ENCODE measurements at places on chromosomes 1 and 21.

- no peak for DNase-seq
These were observed 71.7 kb downstream of the APP start for GRCh38 chr21:26098772-26099397.

DNA sequence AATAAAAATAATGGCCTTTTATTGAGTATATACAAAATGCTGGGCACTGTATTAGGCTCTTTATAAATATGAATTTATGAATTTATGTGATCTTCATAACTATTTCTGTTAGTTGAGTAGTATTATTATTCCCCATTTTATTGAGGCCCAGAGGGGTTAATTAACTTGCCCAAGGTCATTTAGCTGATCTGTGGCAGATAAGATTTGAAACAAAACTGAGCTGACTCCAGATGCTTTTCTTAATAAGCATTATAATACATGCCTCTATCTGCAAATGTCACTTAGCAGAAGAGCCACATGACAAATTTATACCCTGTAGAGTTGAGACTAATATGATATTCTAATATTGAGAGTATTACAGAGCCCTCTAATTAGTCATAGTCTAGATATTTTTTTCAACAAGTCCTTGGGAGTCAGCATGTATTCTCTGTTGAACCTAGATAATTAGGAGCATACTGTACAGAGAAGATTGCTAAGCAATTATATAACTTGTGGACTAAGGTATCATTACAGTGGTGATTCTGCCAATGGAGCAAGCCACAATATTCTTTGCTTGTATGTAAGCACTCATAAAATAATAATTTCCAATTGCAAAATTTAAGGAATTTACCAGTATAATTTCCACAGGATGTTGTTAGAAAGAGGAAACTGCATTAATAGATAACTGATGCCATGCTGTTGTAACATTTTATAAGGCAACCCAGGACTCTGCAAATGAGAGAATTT is 112.0 kb downstream of the LRRC40 start:
- no peak for DNase-seq

- DNase-seq, result no peak
These were observed 41.0 kb upstream of the CD5L start for GRCh38 chr1:157882580-157882979.

- no peak for DNase-seq
These were observed 15.0 kb upstream of the LEMD1 start for GRCh38 chr1:205436776-205437410.

DNA sequence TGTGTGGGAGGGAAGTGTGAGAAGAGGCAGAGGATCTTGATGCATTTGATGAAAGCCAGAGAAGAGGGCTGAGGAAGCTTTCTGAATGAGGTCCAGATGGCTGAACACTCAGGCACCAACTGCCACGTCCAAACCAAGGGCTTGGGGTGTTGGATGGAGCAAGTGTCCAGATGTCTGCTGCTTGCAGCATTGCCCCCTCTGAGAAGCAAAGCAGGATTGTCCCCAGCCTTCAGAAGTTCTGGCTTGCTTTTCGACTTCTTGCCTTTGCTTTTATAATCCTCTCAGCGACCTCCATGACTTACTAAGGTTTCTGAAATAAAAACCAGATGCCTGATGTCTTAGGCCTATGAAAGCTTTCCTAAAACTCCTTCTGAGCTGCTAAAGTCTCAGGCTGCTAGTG is 182.5 kb downstream of the HUNK start:
- DNase-seq, result no peak

GRCh38 chr1:46410156-46411009 is 16.3 kb downstream of the FAAH start:
- no peak for DNase-seq

GRCh38 chr21:17679002-17679600 is 66.4 kb upstream of the BTG3 start:
- no peak for DNase-seq

DNA sequence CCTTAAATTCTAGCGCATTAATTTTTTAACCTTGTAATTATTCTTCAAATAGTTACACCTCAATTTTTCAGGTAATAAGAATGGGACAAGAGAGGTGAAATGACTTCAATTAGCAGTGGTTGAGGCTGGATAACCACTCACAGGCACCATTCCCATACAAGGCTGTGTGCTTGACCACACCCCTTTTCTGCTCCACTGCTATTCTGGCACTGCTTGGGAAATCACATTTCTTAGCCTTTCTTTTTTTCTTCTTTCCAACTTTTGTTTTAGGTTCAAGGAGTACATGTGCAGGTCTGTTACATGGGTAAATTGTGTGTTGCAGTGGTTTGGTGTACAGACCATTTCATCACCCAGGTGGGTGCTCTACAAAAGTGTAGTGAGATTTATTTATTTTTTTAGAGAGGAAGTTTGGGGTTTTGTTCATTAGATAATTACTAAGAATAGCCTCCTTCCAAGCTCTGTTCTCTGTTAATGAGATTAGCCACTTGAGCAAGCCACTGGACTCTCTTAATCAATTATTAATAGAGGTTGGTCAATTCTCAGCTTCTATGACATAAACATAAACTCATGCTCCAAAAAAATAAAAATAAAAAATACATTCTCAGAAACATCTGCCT is 14.4 kb downstream of the ILDR2 start:
- DNase-seq, result no peak

- no peak for DNase-seq
These were observed 43.2 kb downstream of the KIF26B start for GRCh38 chr1:245197911-245198379.

DNA sequence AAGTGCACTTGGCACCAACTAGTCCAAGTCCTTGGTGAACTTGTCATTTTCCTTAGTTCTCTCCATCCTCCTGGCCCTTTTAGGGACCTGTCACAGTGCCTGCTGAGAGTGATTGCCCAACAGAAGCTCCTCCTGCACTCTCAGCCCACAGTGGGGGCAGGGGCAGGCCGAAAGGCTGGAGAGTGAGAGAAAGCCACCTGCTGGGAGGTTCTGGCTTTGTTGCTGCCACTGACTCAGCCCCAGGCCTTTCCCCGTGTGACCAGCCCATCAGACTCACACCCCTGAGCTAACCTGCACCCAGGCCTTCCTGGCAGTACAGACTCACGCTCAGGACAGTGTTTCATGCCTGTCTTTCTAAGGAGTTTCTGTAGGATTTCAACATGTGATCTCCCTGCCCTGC is 17.1 kb upstream of the PROK1 start:
- DNase-seq, result no peak

Measured in head of caudate nucleus (tissue), 42 donors.